Fibroblast of skin of right quadriceps (primary cell): ENCODE measurements at places on chromosomes 12 and 14.

GRCh38 chr14:100317912-100318808 lies 5.0 kb upstream of the SLC25A47 start:
- peak; percentile 55 for DNase-seq

GRCh38 chr14:34439090-34439489 lies 22.9 kb downstream of the SPTSSA start:
- no peak for DNase-seq

- peak; percentile 3 for DNase-seq
Observed at GRCh38 chr14:44154874-44155273, 352.2 kb downstream of the FSCB start.

DNA sequence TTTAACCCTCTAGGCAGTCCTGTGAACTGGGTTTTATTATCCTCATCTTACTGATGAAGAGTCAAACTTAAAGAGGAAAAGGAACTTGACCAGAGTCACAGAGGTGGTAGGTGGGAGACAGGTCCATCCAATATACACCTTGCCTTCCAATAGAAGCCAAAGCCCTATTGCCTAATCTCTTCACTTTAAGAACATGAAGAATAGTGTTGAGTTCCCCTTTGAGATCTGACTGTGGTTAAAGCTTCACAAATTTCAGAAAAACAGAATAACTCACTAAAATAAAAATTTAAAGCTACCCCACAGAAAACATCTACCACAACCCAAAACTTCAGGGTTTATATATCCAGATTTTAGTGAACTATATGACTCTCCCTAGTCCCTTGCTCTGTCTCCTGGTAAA lies 115.4 kb downstream of the ETV6 start:
- no peak for DNase-seq

- DNase-seq: no peak
Observed at GRCh38 chr12:77357655-77358054, 292.3 kb upstream of the E2F7 start.

DNA sequence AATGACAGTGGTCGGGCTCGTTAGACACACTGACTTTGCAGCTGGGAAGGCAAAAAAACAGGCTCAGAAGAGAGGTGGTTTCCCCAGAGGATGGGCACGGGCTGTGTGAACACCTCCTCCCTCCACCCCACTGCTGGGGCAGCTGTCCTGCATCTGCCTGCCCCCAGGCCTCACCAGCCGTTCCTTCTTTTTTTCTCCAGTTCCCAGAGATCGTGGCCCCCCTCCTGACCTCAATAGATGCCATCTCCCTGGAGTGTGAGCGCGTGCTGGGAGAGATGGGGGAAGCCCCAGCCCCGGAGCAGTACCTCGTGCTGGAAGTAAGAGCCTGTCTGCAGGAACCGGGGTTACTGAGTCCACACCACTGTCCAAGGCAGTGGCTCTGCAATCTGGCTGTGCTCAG lies 17.4 kb downstream of the MVK start:
- DNase-seq: no peak

GRCh38 chr12:13222076-13222475 lies 25.6 kb downstream of the EMP1 start:
- DNase-seq: no peak

GRCh38 chr12:51075390-51075789 lies 8.0 kb downstream of the CSRNP2 start:
- no peak for DNase-seq

GRCh38 chr12:58105225-58106119 lies 164.1 kb downstream of the ATP23 start:
- no peak for DNase-seq

GRCh38 chr14:81423504-81423903 lies 23.4 kb upstream of the STON2 start:
- no peak for DNase-seq

DNA sequence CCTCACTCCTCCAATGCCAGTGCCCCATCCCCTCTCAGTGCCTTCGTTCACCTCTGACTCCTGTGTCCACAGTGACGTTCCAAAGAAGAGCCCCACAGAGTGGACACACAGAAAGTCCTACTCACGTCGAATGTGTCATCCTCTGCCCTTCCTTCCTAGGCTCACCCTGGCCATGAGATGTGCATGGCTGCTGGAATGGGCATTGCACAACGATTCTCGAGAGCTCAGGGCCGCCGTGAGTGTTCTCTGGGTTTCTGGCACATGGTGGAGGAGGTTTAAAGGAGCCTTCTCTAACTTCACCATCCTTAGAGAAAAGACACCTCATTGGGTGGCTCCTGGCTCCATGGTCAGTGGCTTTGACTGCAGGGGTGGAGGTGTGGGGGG lies 12.8 kb upstream of the CEP170B start:
- DNase-seq: no peak

- peak; percentile 62 for DNase-seq
Observed at GRCh38 chr12:131827961-131828534, at the start of gene MMP17. TSS of gene MMP17 (plus strand) at chr12:131828393. CDS start at chr12:131828495, 102 bp downstream.
